ENCODE measurements at places on chromosomes 4 and X.

DNA sequence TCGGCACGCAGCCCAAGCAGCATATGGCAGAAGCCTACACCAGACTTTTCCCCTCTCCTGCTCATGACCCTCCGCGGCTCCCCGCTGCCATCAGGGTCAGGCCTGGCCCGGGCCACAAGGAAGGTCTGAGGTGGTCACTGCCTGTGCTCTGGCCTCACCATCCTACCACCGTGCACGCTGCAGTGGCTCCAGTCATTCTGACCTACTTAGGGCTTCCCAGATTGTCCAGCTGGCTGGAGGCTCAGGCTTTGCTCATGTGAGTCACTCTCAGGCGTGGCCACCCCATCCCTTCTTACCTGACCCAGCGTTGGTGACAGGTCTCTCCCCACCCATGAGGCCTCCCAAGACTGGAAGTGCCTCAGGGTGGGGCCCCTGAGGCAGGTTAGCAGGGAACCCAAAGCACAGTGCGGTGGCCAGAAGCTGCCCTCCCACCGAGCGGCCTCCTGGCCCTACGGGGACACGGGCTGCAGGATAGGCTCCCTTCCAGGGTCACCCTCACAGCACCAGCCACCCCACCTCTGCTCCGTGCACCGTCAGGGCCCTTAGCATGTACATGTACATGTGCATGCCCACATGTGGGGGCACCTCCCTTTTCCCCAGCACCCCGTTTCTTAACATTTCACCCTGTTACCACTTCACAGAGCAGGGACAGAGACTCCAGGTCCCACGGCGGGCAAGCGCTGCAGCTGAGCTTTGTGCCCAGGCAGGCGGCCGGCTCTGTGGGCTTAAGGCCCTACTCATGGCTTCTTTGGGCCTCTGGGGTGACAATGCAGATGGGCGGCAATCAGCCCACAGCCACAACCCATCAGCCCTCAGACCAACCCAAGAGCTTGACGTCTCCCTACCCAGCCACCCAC is 2.2 kb downstream of the TREX2 start:
- no peak for DNase-seq

DNA sequence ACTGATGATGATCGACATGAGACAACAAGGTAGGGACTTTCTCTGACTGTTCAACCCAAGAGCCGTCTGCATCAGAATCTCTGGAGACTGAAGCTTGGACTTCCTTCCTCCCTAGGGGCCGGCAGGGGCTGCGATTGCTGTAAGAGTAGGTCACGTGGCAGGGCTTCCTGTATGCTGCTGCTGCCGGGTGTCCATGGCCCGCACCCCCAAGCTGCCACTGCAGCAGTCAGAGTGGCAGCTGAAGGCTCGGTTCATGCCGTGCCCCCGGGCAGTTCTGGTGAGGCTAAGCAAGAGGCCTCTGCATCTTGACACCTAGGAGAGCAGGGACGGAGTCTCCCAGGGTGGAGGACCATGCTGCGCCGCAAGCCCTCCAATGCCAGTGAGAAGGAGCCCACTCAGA is at the start of gene SASH3:
Gene SASH3, plus strand, starts transcription at position 203 of the 400 bp plus-strand sequence. Its CDS starts 149 bp downstream, at position 352.
- no peak for DNase-seq

GRCh38 chrX:151825925-151826485 is 86.7 kb upstream of the MAGEA4 start:
- peak; percentile 80 for DNase-seq

- no peak for DNase-seq
Observed at GRCh38 chr4:11949355-11949754, 520.7 kb upstream of the HS3ST1 start.

DNA sequence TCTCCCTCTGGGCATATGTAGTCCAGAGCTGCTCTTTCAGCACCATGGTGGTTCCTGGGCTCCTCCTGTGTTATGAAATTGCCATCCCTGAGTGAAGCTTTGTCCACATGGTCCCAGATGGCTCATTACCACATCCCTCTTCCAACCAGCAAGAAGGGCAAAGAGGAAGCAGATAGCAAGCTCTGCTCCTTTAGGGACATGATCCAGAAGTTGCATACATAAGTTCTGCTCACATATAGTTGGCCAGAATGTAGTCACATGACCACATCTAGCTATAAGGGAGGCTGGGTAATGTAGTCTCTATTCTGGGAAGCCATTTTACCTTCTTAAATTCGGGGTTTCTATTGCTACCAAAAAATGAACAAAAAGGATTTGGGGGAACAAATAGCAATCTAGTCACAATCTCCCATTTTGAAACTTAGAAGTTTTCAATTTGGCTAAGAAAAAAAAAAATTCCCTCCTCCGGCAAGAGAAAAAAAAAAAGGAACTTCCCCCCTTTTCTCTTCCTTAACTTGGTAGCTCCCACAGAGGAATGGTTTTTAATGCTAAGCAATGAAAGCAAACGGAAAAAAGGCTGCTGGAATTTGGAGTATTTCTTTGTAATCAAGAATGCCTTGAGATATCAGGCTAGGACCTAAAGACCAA is 88.2 kb upstream of the USP9X start:
- DNase-seq: peak; percentile 73

DNA sequence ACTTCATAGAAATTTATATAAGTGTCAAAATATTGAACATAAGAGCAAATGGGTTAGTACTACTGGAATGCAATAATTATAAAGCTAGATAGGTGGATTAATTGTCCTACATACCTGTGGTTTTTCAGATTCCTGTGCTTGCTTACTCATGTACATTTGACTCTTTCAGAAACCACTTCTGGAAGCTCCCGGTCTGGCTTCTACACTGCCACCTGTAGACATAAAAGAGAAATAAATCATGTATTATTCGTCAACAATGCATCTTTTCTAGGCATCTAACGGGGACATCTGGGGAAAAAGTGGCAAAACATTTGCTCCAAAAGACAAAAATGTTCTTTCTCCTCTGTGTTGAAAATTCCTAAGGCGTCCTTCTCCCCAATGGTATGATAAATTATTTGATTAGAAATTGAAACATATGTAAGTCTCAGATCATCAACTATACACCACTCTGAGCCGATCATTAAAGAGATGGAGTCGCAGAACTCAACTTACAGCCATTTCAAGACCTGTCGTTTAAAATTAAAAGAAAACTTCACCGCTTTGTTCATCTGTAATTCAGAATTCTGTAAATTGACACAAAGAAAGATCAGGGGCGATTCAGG is 648.7 kb upstream of the DIPK2B start:
- peak; percentile 88 for DNase-seq

DNA sequence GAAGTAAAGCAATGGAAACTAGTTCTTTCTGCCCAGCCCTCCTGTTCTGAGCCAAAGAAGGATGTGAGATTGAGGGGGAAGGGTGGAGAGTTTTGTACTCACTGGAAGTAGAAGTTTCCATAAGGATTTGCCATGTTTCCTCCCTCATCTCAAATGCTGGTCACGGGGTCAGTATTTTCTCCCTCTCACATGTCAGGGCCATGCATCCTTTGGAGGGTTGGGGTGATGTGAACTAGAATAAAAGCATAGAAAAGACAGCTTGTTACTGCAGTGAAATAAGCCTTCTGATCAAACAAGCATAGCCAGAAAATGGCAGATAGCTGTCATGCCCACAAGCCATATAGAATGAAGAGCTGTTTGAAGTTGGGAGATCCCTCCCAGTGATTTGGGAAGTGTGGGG is 79.7 kb downstream of the KIT start:
- no peak for DNase-seq

DNA sequence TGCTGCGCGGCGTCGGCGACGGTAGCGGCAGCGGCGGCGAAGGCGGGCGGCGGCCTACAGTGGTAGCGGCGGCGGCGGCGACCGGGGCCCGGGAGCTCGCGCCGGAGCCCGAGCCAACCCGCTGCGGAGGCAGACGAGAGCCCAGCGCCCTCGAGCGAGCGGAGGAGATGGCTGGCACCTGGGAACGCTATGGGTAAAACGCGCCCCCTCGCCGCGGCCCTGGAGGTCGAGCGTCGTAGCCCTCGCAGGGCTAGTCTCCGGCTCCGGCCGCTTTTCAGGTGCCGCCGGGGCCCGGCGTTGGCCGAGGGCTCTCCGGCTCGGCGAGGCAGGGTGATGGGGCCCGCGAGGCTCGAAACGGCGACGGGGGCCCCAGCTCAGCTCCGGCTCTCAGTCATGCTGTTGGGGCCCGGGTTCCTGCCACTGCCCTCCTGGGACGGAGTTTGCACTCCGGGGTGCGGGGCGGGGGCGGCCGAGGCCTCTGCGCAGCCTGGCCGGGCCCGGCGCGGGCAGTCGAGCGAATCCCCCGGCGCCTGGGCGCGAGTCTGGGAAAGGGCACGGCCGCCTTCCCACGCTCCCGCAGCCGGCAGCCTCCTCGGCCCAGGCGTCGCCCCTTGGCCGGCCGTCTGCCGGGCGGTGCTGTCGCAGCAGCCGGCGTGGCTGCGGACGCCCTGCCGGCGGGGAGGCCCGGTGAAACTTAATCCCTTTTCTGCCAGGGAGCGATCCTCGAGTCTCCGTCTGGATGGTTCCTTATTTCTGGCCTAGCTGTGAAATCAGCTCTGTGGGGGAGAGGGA is 768 bp downstream of the MID2 start:
- DNase-seq: peak; percentile 42

DNA sequence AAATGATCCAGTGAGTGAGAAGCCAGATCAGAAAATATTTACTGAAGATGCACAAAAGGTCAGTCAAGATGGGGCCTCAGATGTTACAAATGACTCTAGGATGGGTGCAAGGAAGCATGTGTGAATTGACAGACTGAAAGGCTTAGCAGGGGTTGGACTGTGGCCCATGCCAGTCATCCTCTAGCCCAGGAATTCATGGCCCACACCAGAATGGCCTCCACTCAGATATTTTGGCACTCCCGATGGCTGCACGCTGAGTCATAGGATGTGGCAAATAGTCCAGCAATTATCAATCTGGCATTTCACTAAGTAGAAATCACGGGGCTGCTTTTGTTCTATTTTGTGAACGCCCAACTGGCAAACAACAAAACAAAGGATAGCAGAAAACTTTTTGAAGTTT is 406.5 kb downstream of the IQCM start:
- DNase-seq: peak; percentile 67

DNA sequence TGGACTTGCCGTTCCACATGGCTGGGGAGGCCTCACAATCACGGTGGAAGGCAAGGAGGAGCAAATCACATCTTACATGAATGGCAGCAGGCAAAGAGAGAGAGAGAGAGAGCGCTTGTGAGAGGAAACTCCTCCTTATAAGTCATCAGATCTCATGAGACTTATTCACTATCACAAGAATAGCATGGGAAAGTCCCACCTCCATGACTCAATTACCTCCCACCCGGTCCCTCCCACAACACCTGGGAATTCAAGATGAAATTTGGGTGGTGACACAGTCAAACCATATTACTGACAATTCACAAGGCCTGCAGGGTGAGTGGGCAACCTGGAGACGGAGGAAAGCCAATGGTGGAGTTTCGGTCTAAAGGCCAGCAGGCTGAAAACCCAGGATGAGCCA is 394.3 kb upstream of the TRAM1L1 start:
- no peak for DNase-seq

DNA sequence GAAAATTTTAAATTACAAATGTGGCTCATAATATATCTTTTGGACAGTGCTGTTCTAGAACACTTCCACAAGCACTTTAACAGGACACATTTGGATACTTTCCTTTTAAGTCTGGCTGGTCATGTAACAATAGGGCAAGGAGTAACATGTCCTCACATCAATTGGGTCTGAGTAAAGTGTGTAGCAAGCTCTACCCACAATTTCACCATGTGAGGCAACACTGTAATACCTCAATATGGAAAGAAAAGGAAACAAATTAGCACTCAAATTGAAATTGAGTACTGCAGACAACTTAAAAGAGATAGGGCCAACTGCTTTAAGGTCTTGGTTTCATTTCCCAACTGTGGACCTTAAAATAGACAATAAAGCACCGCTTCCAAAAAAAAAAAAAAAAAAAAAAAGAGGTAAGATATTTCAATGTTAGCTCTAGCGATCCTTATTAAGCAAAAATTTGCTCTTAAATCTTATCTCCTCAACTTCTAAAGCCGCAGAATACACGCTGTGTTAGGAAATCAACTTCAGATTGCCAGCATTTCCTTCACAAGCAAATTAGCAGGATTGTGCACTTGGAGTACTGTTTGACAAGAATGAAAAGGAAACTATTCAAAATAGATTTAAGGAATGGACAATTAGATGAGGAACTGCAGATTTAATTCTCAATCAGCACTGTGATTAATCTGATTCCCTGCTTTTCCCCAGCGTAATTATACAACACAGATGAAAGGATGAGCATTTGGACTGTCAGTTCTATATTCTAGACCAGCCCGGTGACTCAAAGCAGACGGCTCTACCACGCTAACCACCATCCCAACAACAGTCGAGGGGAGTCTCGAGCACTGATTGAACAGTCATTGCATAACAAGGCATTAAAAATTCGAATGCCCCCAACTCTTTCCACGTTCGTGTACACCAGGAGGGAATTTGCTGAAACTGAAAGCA is 1.6 kb downstream of the CASK start:
- peak; percentile 31 for DNase-seq

DNA sequence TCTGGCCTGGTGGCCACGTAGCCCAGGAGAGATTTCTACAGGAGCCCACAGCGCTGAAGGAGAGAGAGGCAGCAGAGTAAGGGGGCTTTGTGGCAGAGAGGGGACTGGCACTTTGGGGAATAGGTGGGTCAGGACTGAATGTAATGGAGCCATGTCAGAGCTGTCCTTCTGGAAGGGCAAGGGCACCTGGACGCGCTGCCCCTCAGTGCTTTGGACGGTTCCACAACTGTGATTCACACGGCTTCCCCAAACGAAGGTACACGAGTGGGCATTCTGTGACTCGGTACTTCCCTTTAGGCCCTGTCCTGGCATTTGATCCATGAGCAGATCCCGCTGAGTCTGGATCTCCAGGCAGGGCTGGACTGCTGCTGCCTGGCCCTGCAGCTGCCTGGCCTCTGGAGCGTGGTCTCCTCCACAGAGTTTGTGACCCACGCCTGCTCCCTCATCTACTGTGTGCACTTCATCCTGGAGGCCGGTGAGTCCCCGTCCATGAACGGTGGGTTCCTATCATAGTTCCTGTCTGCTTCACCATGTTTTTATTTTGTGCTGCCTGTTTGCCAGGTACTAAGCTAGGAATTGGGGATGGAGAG is 35.2 kb upstream of the MSANTD1 start:
- no peak for DNase-seq

DNA sequence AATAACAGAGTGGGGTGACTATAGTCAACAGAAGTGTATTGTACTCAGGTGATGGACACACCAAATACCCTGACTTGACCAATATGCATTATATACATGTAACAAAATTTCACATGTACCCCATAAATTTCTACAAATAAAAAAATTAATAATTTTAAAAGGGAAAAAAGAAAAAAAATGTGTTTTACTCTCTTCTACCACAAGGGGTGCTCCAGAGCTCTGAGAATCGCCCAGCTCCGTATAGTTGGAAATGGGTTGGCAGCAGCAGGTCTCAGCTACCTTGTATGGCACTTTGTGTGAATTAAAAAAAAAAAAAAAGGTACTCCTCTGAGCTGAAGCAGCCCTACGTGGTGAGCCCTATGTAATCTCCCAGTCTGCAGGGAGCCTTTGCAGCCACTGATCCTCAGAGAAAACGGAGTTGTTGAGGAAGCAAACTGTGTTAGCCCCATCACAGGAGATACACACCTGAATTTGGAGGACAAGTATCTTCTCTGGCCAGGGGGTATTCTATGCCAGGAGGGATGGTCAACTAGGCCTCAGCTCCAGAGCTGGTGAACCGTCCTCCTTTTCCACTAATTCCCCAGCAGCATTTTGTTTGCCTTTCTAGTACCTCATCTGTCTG is 17.2 kb upstream of the POLA1 start:
- peak; percentile 0 for DNase-seq

GRCh38 chr4:5972571-5972970 is 45.7 kb downstream of the C4orf50 start:
- no peak for DNase-seq

Data from fibroblast of skin of right quadriceps (primary cell).